OCI-M1 (cell line): ENCODE measurements at places on chromosomes 7 and 10.

GRCh38 chr10:91924212-91925021, 847 bp downstream of the BTAF1 start:
- peak; percentile 78 for DNase-seq

DNA sequence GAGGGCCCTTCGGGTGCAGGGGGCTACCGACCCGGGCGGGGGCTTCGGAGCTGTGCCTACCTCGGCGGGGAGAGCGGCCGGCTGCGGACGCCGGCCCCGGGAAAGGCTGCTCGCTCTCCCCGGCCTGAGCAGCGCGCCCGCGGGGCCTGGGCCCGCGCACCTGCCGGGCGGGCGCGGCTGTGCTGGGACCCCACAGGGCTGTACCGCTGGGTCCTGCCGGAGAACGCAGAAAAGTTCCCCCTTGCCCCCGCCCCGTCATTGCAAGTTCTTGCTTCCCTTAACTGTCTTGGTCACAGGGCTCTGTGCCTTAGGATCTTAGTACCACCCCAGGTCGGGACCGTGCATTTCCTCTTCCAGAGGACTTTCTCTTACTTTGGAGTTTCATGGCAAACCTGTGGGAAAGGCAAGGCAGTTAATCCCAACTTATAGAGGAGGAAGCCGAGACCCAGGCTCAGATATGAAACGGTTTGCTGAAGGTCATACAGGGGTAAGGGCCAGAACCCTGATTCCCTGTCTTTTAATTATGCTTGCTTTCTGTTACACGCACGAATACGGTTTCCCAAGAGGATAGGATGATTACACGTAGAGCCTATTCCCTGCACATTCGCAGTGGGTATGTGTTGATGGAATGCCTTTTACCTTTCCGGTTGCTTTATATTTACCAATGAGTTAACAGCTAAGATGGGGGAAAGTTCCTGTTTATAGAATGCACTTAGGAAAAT, 652 bp downstream of the PCGF5 start:
- peak; percentile 65 for DNase-seq

GRCh38 chr7:74455928-74456327, 2.2 kb downstream of the GTF2IRD1 start:
- DNase-seq, result no peak

DNA sequence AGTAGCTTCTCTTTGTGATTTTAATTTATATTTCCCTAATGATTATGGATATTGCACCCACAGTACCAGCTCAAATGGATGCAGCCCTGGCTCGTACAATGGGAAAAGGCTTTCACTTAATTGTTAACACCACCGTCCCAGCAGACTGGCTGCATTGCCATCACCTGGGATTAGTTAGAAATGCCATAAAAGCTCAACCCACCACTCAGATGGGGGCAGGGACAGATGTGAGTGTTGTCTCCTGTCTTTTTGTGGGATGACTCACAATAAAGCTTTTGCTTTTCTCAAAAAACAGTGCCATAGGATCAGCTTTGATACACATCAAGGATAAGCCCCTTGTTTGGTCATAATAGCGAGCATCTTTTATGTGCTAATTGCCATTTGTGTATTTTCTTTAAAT, 729.1 kb downstream of the TNS3 start:
- no peak for DNase-seq

DNA sequence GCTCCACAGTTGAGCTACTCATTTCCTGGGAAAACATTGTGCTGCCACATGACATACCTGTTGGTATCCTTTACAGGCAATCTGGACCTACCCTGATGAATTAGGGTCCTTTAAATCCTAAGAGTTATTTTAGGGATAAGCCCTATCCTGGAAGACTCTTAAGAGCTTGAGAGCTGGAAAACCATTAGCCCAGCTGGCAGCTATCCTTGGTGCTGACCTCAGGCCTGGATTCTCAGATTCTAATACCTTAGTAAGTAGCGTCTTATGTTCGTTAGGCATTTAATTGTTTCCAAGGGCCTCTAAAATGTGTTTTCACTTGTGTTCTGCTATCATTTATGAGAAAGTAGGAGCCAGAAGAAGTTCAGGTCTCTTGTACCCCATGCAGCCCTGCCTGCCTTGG, 93.0 kb upstream of the SORCS3 start:
- DNase-seq, result no peak
